Umbilical cord (tissue), 2 donors: ENCODE measurements at places on chromosomes 2 and 18. TPM values are rescaled to one million over a fixed set of nuclear protein-coding genes. Genes with fewer than 3 reads are reported as not detected.

GRCh38 chr2:230358305-230358704 is 31.3 kb downstream of the SP140L start:
- no peak for DNase-seq

- no peak for DNase-seq
Observed at GRCh38 chr2:134999521-134999920, 47.7 kb downstream of the MAP3K19 start.

GRCh38 chr2:219722276-219722879 is 94.9 kb downstream of the SLC4A3 start:
- no peak for DNase-seq

Gene XDH
- total RNA-seq = 0.24 TPM

Gene CLEC4F
- total RNA-seq = not detected

Gene SLC38A11
- total RNA-seq = 9.9 TPM
